ENCODE measurements at places on chromosomes 13 and 19.
A peak's percentile ranks its signal among the peaks of the same experiment; 100 is the strongest.

DNA sequence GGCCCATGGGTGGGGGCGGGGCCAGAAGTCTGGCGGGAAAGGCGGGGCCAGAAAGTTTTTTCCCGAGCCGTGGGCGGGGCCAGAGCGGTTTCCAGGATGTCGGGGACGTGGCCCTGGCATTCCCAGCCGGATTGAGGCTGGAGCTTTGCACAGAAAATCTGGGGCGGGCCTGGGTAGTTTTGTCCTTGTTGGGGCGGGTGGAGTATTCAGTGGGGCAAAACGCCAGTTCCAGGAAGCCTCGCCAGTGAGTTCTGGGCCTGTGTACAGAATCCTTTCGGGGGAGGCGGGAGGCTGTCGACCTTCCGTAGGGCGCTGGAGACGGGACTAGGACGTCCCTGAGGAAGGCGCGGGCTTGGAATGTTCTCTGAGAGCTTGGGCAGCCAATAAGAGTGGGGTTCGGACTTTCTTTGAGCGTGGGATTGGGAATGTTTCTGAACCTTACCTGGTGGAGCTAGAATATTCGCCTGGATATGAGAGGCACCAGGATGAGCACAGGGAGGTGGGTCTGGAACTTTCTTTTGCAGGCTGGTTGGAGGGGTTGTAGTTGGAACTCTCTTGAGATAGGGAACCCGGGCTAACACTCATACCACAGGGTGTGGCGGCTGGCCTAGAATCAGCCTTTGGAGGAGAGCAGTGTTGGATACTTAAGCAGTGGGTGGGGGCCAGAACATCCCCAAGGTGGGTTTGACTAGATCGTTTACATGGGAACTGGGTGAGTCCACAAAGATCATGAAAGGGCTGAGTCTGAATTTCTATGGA, 1.3 kb downstream of the CCDC9 start:
- no peak for DNase-seq

DNA sequence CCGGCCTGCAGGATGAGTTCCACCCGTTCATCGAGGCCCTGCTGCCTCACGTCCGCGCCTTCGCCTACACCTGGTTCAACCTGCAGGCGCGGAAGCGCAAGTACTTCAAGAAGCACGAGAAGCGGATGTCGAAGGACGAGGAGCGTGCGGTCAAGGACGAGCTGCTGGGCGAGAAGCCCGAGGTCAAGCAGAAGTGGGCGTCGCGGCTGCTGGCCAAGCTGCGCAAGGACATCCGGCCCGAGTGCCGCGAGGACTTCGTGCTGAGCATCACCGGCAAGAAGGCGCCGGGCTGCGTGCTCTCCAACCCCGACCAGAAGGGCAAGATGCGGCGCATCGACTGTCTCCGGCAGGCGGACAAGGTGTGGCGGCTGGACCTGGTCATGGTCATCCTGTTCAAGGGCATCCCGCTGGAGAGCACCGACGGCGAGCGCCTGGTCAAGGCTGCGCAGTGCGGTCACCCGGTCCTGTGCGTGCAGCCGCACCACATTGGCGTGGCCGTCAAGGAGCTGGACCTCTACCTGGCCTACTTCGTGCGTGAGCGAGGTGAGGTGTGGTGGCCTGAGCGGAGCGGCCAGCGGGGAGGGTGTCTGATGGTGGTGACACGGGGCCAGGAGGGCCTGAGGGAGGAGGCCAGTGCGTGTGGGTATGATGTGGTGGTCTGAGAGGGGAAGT, 15.5 kb downstream of the NFIC start:
- no peak for DNase-seq

GRCh38 chr13:107928762-107929161, 286.6 kb downstream of the LIG4 start:
- no peak for DNase-seq

- DNase-seq, result no peak
Observed at GRCh38 chr19:5480427-5480836, 25.2 kb downstream of the ZNRF4 start.

DNA sequence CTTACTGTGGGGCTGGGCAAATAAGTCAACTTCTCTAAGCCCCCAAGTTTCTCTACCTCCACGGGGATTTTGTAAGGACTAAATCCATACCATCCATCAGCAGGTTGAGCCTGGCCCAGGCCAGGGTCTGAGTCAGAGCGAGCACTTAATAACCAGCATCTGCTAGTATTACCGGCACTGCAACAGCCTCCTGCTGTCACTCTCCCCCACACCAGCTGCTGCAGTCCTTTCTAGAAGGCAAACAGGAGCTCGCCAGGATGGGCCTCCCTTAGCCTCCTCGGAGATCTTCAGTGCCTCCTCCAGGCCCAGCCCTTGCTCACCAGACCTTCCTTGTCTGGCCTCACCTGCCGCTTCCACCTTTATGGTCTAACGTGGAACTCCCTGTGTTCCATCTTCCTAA, 3.2 kb downstream of the NAPA start:
- DNase-seq, result no peak

DNA sequence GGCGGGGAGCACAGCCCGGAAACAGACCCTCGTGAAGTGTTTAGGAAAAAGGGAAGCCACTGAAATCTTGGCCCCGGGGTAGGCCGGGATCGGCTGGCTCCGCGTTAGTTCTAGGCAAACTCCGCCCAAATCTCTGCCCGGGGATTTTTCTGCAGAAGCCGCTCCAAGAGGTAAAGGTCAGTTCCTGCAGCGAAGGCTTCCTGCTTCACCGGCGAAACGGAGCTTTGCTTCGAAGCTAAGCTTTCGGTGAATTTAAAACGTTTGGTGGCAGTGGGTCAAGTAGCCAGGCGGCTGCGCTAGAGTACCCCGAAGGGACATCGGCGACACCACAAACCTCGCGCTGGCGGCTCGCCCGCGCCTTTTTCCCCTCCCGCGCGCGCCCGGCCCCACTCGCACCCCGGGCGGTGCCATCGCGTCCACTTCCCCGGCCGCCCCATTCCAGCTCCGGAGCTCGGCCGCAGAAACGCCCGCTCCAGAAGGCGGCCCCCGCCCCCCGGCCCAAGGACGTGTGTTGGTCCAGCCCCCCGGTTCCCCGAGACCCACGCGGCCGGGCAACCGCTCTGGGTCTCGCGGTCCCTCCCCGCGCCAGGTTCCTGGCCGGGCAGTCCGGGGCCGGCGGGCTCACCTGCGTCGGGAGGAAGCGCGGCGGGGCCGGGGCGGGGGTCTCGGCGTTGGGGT, 441 bp downstream of the GJB2 start:
- no peak for DNase-seq

DNA sequence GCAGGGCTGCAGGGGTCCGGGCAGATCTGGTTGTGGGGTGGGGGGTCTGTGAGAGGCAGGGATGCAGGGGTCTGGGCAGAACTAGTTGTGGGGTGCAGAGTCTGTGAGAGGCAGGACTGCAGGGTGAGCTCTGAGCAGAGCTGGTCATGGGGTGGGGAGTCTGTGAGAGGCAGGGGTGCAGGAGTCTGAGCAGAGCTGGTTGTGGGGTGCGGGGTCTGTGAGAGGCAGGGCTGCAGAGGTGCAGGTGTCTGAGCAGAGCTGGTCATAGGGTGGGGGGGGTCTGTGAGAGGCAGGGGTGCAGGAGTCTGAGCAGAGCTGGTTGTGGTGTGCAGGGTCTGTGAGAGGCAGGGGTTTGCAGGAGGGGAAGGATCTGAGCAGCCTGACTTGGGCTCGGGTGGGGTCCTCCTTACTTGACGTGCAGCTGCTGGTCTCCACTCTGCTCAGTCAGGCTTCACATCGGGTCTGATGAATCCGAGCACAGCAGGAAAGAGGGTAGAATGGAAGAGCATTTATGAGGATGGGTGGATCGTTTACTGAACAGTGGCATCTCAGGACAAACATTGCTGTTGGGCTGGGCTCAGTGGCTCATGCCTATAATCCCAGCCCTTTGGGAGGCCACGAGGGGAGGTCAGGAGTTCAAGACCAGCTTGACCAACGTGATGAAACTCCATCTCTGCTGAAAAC, 31.2 kb downstream of the IGFL2 start:
- no peak for DNase-seq

DNA sequence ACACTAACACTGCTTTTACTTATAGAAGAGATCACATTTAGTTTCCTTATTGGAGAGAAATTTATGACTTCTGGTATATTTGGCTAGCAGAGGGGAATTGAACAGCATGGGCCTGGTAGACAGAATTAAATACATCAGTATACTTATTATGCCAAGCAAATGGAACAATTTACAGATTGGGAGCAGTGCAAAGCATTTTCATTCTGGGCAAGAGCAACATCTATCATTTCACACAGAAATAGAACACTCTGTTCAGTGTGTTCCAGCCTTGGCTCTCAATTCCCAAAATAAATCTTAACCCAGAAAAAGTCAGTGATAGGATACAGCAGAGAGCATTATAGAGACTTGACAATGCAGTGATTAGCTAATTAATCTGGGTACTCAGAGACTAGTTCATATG, 604.0 kb upstream of the SLITRK6 start:
- no peak for DNase-seq

- DNase-seq, result no peak
Observed at GRCh38 chr19:6138066-6138465, 2.6 kb downstream of the ACSBG2 start.

DNA sequence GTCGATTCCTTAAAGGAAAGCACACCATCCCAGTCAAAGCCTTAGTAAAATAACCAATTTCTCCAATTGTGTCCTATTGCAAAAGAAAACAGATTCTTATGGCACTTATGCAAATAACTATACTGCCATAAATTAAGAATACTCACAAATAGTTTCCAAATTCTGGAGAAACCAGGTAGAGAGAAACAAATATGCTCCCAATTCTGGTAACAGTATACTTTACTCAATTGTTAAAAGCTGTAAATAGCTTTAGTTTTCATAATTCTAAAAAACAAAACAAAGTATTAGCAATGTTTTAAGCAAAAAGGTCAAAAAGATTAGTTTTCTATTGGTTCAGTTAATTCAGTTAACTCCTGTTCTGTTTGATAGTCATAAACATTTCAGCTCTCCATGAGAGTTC, 18.2 kb upstream of the UBAC2 start:
- DNase-seq, result no peak

DNA sequence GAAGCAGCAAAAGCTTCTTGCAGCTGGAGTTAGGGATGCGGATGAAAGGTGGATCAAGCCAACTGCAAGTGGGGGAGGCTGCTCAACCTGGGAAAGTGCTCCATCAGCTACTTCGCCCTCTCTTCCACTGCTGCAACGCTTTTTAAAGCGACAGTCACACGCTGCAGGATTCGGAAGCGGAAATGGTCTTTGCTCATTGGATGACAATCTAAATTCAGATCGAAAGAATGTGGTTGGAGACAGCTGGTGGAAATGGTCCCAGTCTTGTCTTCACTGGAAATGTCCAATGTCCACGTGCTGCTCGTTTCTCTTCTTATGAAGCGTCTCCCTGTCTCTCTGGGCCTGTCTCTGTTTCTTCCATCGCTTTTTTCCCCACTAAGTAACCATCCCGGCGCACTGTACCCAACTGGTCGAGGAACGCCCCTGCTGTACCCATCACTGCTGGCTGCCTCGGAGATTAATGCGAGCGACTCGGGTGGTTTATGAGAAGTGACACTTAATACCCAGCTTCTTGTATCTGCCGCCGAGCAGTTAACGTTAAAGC, 2.1 kb upstream of the FGF9 start:
- peak; percentile 47 for DNase-seq

DNA sequence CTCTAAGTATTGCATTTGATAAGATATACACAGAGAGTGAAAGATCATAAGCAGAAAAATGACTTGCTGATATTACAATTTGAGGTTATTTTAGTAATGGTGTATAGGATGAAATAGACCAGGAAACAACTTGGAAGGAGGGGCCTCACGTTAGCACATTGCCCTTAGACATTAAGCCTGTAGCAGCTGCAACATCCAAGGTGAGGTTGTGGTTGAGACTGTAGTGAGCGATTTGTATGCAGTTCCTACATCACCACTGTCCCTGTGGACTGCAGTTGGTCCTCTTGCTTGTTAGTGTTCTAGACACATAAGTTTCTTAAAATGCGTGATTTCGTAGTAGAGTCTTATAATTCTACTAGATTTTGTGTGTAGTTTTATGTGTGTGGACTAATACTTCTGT, 311.3 kb downstream of the ATP8A2 start:
- no peak for DNase-seq

DNA sequence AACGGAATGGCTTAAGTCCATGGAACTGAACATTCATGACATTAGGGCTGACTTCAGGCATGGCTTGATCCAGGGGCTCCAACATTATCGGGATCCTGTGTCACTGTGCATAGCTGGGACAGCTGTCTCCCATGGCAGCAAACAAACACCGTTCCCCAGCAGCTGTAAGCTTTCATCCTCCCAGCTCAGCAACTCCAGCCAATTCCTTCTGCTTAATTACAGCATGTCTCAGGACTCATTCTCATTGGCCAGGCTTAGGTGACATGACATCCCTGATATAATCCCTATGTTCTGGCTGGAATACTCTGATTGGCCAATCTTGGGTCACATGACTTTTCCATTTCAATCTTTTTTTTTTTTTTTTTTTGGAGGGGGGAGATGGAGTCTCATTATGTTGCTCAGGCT, 10.9 kb upstream of the TLE5 start:
- no peak for DNase-seq

- no peak for DNase-seq
Observed at GRCh38 chr19:38538793-38539528, 78.8 kb downstream of the MAP4K1 start.

- no peak for DNase-seq
Observed at GRCh38 chr19:38308006-38308766, 4.1 kb downstream of the C19orf33 start.

- DNase-seq, result no peak
Observed at GRCh38 chr13:55263045-55263444, 1877.7 kb upstream of the PRR20A start.

- no peak for DNase-seq
Observed at GRCh38 chr19:10112895-10113591, 1.6 kb downstream of the P2RY11 start.

GRCh38 chr13:73449252-73449651, 390.4 kb downstream of the KLF5 start:
- DNase-seq, result no peak

DNA sequence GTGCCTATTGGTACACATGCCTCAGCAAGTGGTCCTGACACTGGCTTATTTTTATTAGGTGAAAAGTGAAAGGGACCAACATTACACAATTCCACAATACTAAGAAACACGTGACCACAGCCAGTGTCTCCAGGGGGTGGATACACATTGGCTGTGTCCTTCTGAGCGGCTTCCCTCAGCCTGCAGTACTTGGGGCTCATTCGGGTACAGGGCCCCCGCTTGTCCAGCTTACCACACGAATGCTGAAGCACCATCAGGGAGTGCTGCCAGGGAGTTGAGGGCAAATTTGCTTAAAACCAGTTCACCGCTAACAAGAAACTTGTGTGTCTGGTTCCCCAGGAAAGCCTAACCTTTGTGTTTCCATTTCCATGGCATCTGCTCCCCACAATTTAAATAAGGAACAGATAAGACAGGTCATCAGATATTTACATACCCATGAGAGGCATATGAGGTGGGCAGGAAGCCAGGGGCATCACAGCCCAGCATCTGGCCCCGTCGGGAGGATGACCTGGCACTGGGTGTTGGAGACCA, 23.3 kb downstream of the PBX4 start:
- DNase-seq, result no peak

DNA sequence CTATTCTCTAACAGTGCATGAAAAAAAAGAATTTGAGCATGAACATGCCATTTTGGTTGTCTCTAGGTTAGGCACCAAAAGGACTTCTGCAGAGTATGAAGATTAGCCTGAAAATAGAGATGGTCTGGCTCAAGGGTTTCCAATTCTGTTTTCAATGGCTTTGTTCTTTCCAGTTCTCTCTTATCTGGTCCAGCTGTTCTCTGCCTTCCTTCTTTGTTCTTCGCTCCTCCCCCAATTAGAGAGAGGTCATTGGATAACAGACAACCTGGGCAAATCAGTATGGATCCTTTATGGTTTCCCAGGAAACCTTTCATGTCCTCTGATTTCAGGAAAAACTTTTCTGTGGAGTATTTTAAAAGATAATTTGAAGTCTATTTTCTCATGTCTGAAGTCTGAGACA, 623.4 kb downstream of the PCDH17 start:
- no peak for DNase-seq
